Bronchial epithelial cell (primary cell): ENCODE measurements at places on chromosomes 5 and 9. TPM values are rescaled to one million over a fixed set of nuclear protein-coding genes. Genes with fewer than 3 reads are reported as not detected.

DNA sequence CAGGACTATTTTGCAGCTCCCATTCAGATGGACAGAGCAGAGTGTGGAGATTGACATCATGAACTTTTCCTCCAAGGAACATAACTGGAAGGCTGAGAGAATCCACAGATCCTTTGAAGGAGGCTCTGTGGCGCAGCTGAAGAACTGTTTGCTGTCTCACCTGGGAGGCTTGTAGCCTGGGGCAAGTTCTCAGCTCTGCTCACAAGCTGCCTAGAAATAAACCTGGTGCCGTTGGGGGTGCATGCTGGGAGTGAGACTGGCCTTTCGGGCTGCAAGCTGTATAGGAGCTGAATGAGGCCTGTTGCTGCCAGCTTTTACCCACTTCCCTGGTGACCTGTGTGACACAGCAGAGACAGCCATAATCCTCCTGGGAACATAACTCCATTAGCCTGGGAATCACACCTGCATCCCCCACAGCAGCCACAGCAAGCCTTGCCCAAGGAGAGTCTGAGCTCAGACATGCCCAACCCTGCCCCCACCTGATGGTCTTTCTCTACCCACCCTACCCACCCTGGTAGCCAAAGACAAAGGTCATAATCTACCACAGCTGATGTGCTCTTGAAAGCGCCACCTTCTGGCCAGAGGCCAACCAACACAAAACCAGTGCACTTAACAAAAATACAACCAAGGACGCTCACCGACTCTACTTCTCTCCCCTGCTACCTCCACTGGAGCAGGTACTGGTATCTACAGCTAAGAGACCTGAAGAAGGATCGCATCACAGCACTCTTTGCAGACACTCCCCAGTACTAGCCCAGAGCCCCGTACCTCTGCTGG, 205.1 kb upstream of the MRPS30 start:
- DNase-seq, result no peak

DNA sequence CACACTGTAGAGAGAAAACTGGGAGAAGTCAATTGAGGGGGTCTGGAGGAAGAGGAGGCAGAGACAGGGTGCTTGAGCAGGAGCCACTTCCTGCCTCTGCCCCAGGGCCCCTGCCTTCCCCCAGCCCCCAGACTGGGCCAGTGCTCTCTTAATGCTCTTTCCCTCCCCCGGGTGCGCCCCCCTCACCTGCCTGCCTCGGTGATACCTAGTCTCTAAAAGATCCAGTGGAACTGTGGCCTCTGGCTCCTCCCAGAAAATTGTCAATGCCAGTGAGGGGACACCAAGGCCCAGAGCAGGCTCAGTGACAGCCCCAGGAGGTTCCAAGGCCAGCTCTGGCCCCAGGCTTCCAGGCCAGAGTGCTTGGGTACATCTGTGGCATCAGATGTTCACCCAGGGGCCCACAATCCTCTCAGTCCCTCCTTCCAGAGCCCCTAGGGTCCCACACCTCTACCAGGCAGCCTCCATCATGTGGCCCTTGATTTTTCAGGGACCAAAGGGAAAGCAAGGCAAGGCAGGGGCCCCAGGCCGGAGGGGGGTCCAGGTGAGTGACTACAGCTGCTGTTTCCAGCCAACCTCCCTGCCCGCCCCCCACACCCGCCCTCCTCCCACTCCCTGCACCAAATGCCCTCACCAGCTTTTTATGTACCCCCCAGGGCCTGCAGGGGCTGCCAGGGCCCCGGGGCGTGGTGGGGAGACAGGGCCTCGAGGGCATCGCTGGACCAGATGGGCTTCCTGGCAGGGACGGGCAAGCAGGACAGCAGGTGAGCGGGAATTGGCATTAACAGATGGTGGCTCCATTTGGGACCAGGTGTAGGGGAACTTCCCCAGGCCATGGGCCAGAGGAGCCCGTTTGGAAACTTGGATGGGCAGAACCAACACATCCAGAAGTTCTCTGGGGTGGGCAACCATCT, 33.1 kb upstream of the ORM1 start:
- DNase-seq, result no peak

LRRC19 gene
- not detected in 2 replicates for total RNA-seq

PCDHB16 gene
- total RNA-seq, result under 0.01 TPM in 1 of 2 replicates, not detected in the other
